HT1080 (cell line): ENCODE measurements at places on chromosomes 3 and 15.

GRCh38 chr3:52529376-52530333, 4.0 kb downstream of the NT5DC2 start:
- no peak for DNase-seq

- DNase-seq: no peak
These were observed 58.0 kb downstream of the ABTB1 start for GRCh38 chr3:127730666-127731295.

- peak; percentile 26 for DNase-seq
These were observed at the start of gene CHRNA7 for GRCh38 chr15:32029862-32030781. TSS of gene CHRNA7 (plus strand) at chr15:32030515. CDS start at chr15:32030595, 80 bp downstream.

GRCh38 chr3:133763797-133764683, 17.8 kb downstream of the TF start:
- no peak for DNase-seq

GRCh38 chr15:50107591-50108408, 11.2 kb downstream of the ATP8B4 start:
- DNase-seq: peak; percentile 10

DNA sequence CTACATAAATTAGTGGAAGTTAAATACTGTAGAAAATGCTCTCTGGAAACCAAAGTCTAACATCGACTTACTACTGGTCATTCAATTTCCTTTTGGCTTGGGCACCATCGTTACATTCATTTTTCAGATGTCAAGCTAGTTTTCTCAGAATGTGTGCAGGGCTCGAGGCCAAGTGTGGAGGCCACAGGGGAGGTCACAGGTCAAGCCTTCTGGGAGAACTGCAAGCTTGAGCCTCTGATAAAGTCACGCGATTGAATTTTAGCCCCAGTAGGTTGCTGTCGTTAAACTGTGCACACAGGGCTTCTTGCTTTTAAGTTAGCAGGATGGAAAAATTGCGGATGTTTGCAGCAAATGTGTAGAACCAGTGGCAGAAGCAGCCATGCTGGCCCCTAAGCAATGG, 182.2 kb downstream of the APBA2 start:
- no peak for DNase-seq

GRCh38 chr15:55118344-55118870, 78.3 kb downstream of the RSL24D1 start:
- DNase-seq: no peak

DNA sequence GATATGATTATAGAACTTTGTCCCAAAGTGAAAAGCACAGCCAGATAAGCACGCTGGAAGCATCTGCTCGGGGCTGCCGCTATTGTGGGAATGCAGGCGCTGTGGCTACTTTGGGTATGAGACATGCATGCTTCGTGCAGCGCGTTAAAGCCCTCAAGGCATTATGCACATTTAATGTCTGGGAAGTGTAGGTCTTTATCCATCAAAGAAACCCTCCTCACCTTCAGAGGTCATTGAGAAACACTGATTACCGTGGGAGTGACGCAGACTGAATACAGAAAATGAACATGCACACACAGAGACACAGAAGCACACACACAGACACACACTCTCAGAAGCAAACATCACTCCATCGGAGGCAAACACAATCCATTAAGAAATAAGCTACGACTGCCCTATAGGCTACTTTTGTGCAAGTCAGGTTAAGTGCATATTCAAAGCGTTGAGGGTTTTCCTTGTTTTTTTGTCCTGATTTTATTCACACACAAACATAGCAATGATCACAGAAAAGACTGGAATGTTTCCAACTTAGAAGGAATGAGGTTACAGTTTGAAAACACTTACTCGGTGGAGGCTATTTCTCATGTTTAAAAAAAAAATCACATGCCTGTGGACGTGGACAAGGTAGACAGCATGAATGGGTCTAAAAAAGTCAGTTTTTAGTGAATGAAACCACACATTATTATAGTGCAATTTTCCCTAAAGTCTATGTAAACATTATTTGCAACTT, 68.5 kb downstream of the PLCH1 start:
- DNase-seq: peak; percentile 64

- DNase-seq: no peak
These were observed 1.3 kb upstream of the CCDC12 start for GRCh38 chr3:46977811-46978195.

GRCh38 chr15:65072027-65072426, 4.2 kb upstream of the RASL12 start:
- DNase-seq: no peak

- DNase-seq: no peak
These were observed 231.4 kb downstream of the CDIN1 start for GRCh38 chr15:36810656-36811449.

GRCh38 chr3:64224826-64225610, at the start of gene PRICKLE2:
TSS of gene PRICKLE2 (minus strand) at chr3:64225466. CDS start at chr3:64198927, 26,539 bp downstream.
- DNase-seq: peak; percentile 95

- DNase-seq: no peak
These were observed 99.0 kb upstream of the RBMS3 start for GRCh38 chr3:29181872-29182271.

- no peak for DNase-seq
These were observed 7.6 kb downstream of the ICE2 start for GRCh38 chr15:60471314-60471713.

GRCh38 chr3:116285781-116286421, 159.4 kb downstream of the LSAMP start:
- DNase-seq: no peak

DNA sequence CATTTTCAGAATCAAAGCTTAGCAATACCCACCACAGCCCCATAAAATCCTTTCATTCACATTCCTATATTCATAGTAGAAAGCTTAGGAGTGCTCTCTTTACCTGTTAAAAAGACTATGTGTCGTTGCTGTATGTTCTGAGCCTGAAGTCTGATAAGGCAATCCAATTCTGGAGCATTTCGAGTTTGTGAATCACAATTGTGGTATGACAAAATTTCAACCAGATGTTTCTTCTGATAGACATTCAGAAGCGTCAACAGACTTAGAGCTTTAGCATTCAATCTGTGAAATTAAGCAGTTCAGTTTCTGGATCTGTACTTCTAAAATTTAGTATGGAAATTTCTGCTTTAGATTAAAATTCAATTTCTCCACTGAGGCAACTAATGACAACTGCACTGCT, 58.3 kb downstream of the TASOR start:
- no peak for DNase-seq

DNA sequence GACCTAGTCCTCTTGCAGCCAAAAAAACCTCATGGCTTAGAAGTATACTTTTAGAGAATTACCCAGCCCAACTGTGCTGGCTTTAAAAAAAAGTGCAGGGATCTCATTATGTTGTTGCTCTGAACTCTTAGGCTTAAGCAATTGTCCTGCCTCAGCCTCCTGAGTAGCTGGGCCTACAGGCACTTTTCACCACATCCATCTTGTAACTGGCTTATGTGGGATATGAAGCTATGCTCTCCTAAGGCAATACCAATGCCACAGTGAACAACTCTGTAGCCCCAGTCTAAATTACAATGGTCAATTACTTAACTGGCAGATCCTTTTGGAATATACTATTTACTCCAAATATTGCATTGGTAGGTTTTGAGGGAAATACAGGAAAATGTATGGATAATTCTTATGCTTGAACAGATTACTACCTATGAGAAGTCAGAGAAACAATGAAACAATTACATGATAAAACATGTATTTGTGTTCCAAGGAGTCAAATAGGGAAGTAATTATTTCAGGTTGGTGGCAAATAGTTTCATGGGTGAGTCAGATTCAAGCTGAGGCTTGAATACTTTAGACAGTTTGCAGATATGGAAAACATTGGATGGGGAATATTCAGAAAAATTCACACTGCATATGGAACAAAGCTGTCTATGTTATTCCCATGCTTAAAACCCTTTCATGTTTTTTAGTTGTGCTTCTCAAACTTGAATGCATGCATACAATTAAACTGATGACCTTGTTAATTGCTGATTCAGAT, 34.6 kb upstream of the GPR149 start:
- DNase-seq: no peak

- no peak for DNase-seq
These were observed 40.9 kb downstream of the SNX4 start for GRCh38 chr3:125479091-125479490.

GRCh38 chr15:58064082-58064979, 1.2 kb downstream of the ALDH1A2 start:
- DNase-seq: no peak

DNA sequence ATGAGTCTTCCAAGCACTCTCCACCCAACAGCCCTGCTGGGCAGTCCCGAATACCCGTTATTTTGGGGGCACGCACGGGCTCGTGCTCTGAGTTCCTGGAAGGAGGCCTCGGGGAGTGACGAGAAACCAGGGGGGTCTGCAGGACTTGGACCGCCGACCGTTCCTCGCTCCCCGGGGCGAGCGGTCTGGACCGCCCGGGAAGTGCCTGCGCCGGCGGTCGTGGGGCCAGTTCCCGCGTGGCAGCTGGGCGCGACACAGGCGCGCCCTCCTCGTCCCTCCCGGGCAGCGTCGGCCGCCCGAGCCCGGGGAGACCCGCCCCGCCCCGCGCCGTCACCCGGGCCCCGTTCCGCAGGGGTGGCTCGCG, 387 bp downstream of the GNB4 start:
- DNase-seq: peak; percentile 44

DNA sequence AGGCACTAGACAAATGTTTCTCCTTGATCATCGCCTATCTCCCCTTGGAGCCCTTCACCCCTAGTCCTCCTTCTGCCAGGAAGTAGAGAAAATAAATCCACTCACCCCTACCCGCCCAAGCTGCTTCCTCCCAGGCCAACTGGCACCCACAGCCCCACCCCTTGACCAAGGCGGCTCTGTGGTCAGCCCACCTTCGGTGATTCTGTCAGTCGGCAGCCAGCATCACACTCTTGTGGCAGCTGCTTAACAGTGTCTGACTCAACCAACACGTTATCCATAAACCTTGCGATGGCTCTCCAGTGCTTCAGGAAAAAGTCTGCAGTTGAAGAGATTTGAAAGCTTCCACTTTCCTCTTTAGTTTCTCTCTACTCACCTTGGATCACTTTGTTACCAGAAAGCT, 7.6 kb downstream of the SHF start:
- DNase-seq: peak; percentile 79

DNA sequence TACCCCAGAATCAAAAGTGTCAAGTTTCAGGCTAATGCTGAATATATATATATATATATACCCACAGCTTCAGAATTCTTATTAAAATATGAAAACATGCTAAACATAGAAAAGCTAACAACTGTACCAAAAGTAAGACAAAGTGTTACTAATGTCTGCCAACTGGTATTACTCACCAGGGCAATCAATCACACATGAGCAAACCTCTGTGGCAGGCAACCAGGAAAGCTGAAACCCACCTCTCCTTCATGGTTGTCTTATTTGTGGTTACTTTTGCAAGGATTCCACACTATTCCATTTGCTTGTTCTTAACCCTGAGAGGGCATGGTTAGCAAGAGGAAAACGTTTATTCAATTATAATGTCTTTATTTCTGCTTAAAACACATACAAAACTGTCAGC, 512.3 kb upstream of the MDFIC2 start:
- DNase-seq: peak; percentile 87

- peak; percentile 91 for DNase-seq
These were observed at the start of gene TRMT10C for GRCh38 chr3:101561630-101562328. TSS of gene TRMT10C (plus strand) at chr3:101561868. CDS start at chr3:101564782, 2,914 bp downstream.
